ENCODE measurements at places on chromosomes 4 and X.

GRCh38 chrX:148960060-148960459, 459.6 kb downstream of the AFF2 start:
- DNase-seq, result no peak

GRCh38 chr4:5158825-5159224, 107.5 kb downstream of the STK32B start:
- no peak for DNase-seq

GRCh38 chrX:107678957-107679740, 50.8 kb downstream of the PRPS1 start:
- peak; percentile 39 for DNase-seq

DNA sequence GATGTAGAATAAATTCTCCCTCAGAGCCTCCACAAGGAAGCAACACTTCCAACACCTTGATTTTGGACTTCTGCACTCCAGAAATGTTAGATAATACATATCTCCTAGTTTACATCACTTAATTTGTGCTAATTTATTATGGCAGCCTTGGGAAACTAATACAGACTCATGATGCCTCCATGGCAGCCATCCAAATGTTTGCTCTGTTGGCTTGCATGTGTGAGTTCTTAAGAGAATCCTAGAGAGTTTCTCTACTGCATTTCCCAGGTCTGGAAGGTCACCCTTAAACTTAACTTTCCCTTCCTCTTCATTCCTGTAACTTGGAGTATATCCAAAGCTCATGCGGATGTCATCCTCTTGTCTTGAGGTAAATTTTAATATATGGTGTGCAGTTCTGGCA, 956.1 kb downstream of the ADGRL3 start:
- DNase-seq, result no peak

DNA sequence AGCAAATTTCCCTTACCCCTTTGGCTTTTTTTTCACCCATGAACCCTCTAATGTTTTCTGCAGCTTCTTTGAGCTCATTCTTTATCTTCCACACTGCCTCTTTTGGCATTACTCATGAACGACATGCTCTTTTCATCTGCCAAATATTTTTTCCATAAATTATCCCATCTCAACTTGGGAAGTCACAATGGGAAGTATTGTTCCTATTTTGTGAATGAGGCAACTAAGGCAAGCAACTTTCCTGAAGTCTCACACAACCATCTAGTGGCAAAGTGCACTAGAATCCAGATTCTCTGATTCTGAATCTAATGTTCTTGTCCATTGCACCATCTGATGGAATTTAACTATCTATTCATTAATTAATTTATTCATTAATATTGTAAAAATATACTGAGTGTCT, 625 bp downstream of the RTL9 start:
- no peak for DNase-seq

- DNase-seq, result no peak
Observed at GRCh38 chrX:135536877-135537276, 16.4 kb downstream of the INTS6L start.

DNA sequence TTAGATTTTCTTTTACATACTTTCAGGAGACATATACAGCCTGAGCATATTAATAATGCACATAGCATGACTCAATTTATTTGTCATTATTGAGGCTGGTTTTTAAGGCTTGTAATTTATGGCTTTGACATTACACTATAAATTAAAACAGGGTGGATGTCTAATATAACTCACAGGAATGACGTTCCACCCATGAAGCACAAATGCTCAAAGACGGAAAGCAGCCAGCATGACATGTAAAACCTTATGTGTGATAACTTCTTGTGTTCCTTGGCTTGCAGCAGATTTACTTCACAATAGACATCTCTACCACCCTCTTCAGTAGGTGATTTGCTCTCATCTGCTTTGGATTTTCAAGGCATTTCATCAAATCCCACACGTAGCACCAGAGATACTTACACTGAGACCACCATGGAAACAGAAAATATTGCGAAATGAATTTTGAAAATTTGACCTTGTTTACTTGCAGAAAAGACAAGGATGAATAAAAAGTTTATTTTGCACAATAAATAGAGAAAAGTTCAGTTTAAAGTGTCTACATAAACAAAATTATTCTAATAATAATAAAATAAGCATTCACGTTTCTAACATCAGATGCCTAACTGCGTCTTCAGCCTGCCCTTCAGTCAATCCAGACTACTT, 64.7 kb upstream of the BTC start:
- DNase-seq, result no peak

GRCh38 chr4:11949355-11949754, 520.7 kb upstream of the HS3ST1 start:
- DNase-seq, result no peak

GRCh38 chr4:4364061-4364460, 22.8 kb upstream of the NSG1 start:
- DNase-seq, result no peak

GRCh38 chrX:155766321-155766720, 114.8 kb upstream of the VAMP7 start:
- DNase-seq, result no peak
